ENCODE measurements at places on chromosomes 5 and 9.

GRCh38 chr9:77475641-77476473 is 172.3 kb downstream of the GNA14 start:
- no peaks in the 10 kb centered on the region for H3K27me3 ChIP-seq
- no peaks in the 10 kb centered on the region for H3K4me1 ChIP-seq
- H3K4me3 ChIP-seq: no peak overlapping the region
- DNase-seq: no peak

- DNase-seq: no peak
- H3K4me3 ChIP-seq: no peak overlapping the region
- H3K36me3 ChIP-seq: no peaks in the 10 kb centered on the region
- no peak overlapping the region for H3K27ac ChIP-seq
Measured at GRCh38 chr9:100317706-100318105, 35.0 kb downstream of the TEX10 start.

- H3K27me3 ChIP-seq: no peaks in the 10 kb centered on the region
- H3K36me3 ChIP-seq: no peaks in the 10 kb centered on the region
- no peak for DNase-seq
- no peaks in the 10 kb centered on the region for H3K4me1 ChIP-seq
Measured at GRCh38 chr9:79006546-79006945, 565.2 kb upstream of the TLE4 start.

- no peaks in the 10 kb centered on the region for H3K27me3 ChIP-seq
- H3K4me3 ChIP-seq: no peak overlapping the region
- no peaks in the 10 kb centered on the region for H3K4me1 ChIP-seq
- no peak for DNase-seq
Measured at GRCh38 chr5:14105718-14106410, 37.3 kb upstream of the TRIO start.

GRCh38 chr5:1733369-1733768 is 66.3 kb downstream of the MRPL36 start:
- H3K27me3 ChIP-seq: no peaks in the 10 kb centered on the region
- no peaks in the 10 kb centered on the region for H3K4me1 ChIP-seq
- DNase-seq: peak; percentile 34
- no peaks in the 10 kb centered on the region for H3K36me3 ChIP-seq
- no peak overlapping the region for H3K27ac ChIP-seq
